B cell (primary cell): ENCODE measurements at places on chromosomes 4 and X. TPM values are rescaled to one million over a fixed set of nuclear protein-coding genes. Genes with fewer than 3 reads are reported as not detected.

VCX gene
- not detected in 2 replicates for polyA plus RNA-seq

GASK1B gene
- 0.10 and 0.27 TPM in 2 replicates for polyA plus RNA-seq

EGF gene
- not detected in 2 replicates for polyA plus RNA-seq

MAGIX gene
- 0.78 and 1.2 TPM in 2 replicates for polyA plus RNA-seq

SRPX2 gene
- polyA plus RNA-seq, result not detected in 2 replicates

DOK7 gene
- 14.2 and 24.8 TPM in 2 replicates for polyA plus RNA-seq

PRDM5 gene
- polyA plus RNA-seq, result 0.04 TPM in 1 of 2 replicates, not detected in the other

- no peaks in the 10 kb centered on the region for H3K4me1 ChIP-seq
- no peaks in the 10 kb centered on the region for H3K36me3 ChIP-seq
- DNase-seq, result no peak
- H3K4me3 ChIP-seq, result no peak overlapping the region
- no peaks in the 10 kb centered on the region for H3K27me3 ChIP-seq
- H3K27ac ChIP-seq, result no peak overlapping the region
Observed at GRCh38 chr4:6732441-6733357, 16.7 kb downstream of the BLOC1S4 start.

DNA sequence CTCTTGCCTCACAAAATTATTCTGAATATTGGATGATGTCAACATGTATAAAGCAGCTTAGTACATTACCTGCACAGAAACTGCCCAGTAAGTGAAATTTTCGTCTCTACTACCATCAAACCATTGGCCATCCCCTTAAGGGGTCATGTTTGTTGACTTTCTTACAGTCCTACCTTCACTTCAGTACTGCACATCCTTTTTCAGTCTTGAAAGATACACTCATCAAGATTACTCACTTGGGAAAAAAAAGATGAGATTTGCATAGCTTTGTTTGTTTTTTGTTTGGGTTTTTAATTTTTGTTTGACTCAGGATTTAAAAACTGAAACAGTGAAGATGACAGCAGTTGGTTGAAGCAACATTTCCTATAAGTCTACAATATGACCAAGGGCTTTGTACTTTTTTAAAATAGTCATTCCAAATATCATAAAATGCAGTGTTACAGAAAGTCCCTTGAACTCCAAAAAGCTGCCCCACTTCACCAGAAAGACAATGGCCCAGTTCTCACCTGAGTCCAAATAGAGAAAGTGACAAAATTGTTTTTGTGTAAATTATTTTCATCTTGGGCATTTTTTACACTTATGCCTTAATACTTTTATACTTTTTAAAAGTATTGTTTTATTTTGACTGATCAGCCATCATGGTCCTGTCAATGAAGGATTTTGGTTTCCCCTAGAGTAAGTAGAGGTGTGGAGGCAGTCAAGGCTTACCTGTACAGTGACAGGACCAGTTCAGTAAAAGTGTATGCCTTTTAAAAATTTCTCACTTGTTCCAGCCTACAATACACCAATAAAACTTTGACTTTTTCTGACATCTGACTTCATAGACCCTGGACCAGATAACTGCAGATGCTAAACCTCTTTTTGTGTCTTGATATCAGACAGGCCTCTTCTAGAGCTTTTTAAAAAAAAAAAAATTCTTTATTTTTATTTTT is 59.7 kb upstream of the EDA2R start:
- H3K27ac ChIP-seq, result no peak overlapping the region
- H3K4me1 ChIP-seq, result no peaks in the 10 kb centered on the region
- H3K36me3 ChIP-seq, result no peaks in the 10 kb centered on the region
- H3K4me3 ChIP-seq, result no peak overlapping the region

DNA sequence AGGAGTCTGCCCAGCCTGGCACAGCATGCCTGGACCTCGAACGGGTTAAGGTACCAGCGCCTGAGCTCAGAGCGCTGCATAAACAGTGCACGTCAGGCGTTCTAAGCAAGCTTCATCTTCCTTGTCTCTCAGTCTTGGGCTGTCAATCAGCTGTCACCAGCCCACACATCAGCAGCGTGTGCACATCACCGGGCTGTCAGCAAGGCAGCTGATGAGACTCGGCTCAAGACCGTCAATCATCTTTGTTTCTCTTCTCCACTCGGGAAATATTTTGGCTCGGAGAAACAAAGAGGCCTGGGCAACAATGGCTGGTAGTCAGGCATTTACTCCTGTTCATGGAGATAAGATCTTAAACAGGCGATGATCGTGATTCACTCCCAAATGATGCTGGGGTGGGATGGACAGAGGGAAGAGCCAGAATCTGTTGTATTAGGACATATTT is 141.3 kb downstream of the LDB2 start:
- no peaks in the 10 kb centered on the region for H3K4me1 ChIP-seq
- DNase-seq, result no peak
- H3K4me3 ChIP-seq, result no peak overlapping the region
- H3K27ac ChIP-seq, result no peak overlapping the region
- H3K36me3 ChIP-seq, result no peaks in the 10 kb centered on the region

DNA sequence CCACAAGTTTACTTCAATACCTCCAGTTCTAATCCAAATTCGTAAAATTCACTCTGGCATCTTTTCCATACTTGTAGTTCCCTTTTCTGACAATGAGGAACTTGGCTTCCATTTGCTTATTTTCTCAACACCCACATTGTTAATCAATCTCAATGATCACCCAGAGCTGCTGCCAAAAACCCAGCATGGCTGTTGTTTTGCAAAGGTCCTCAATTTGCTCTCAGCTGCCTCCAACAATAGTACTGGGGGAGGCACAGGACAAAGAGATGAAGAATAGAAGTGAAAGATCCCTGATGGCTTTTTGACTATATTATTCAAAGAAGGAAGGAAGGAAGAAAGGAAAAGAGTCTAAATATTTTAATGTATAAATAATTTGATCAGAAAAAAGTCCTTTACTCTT is 847.8 kb downstream of the RAPGEF2 start:
- no peak for DNase-seq
- H3K27me3 ChIP-seq, result no peaks in the 10 kb centered on the region
- H3K36me3 ChIP-seq, result no peaks in the 10 kb centered on the region

DNA sequence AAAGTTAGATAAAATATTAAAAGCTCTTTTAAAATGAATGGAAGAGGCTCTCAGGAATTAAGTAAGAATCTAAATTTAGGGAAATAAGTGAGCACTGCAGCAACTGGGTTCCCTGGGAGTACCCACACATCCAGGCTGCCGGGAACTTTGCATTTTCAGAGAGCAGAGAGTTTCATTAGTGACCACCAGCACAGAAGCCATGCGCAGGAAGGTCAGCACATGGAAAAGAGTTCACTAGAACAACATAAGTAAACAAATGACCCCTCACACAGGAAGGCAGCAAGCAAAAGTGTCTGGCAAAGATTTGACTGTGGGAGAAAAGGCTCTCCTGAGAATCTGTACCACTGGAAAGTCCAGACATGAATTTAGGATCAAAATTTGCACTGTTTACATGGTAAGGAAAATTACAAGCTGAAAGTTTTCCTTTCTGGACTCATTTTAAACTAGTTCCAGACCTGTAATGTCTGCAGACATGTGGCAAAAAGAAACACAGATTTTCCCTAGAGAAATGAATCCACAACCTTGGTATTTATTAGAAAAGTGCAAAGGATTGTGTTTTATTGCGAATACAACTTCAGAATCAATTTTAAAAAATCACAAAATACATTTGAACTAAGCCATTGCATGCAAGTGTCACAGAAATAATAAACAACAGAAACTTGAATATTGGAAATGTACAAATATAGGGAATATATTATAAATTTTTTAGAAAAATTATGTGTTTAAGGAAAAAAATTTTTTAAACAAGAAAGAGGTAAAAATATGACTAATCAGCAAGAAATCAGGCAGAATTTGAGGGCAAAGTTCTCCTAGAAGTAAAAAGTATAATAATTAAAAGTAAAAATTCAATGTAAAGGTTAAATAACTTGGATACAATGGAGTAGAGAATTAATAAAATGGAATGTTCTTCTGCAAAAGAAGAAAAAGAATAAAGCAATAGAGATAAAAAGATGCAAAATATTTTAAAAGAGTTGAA is 18.4 kb upstream of the MYOZ2 start:
- H3K27ac ChIP-seq, result no peak overlapping the region
- DNase-seq, result no peak
- H3K36me3 ChIP-seq, result no peaks in the 10 kb centered on the region
- no peaks in the 10 kb centered on the region for H3K27me3 ChIP-seq
- H3K4me1 ChIP-seq, result no peaks in the 10 kb centered on the region

DNA sequence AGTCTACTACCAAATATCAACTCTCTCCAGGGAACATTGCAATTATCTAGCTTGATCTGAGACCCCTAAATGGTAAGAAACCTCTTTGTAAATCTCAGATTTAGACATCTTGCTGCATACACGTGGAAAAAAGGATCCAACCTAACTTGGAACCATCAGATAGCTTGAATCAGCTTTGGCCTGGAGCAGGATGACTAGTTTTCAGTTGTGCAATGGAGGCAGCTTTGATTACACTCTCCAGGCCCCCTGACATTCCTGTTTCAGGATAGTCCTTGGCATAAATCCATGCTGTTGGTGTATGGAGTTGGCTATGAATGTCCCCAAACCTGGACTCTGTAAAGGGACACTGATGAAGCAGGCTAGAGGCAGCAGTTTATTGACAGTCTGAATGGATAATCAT is 1061.9 kb upstream of the TENM3 start:
- H3K4me3 ChIP-seq, result no peak overlapping the region
- H3K27me3 ChIP-seq, result no peaks in the 10 kb centered on the region
- H3K27ac ChIP-seq, result no peak overlapping the region
- no peaks in the 10 kb centered on the region for H3K36me3 ChIP-seq
- DNase-seq, result no peak
- H3K4me1 ChIP-seq, result no peaks in the 10 kb centered on the region

DNA sequence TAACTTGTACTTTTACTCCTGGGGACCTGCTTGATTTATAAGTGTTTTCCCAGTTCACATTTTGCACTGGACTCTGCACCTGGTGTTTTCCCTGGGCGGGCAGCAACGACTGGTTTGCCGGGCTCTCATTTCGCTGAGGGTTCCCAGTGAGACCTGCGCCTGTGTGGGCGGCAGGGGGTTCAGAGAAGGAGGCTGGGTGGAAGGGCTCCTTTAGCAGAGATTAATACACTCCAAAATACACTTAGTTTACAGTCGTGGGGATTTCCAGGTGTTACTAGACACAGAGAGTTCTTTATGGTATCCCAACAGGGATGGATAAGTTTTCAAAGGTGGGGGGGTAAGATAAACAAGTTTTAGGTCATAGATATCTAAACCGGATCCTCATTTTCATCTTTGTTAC is 53.0 kb upstream of the SHISA3 start:
- H3K36me3 ChIP-seq, result no peaks in the 10 kb centered on the region
- H3K4me1 ChIP-seq, result no peaks in the 10 kb centered on the region
- no peaks in the 10 kb centered on the region for H3K27me3 ChIP-seq
- no peak for DNase-seq
- H3K27ac ChIP-seq, result no peak overlapping the region

GRCh38 chr4:145171911-145172310 is 8.5 kb downstream of the OTUD4 start:
- no peaks in the 10 kb centered on the region for H3K27me3 ChIP-seq
- no peak for DNase-seq
- H3K4me1 ChIP-seq, result peaks cover under 1% of the 10 kb centered on the region
- H3K27ac ChIP-seq, result no peak overlapping the region
- peaks cover 44% of the 10 kb centered on the region for H3K36me3 ChIP-seq

GRCh38 chr4:101941816-101942358 is 151.4 kb downstream of the BANK1 start:
- no peak overlapping the region for H3K4me3 ChIP-seq
- H3K27ac ChIP-seq, result no peak overlapping the region
- peaks cover 8% of the 10 kb centered on the region for H3K4me1 ChIP-seq
- peaks cover 38% of the 10 kb centered on the region for H3K36me3 ChIP-seq
- no peak for DNase-seq

DNA sequence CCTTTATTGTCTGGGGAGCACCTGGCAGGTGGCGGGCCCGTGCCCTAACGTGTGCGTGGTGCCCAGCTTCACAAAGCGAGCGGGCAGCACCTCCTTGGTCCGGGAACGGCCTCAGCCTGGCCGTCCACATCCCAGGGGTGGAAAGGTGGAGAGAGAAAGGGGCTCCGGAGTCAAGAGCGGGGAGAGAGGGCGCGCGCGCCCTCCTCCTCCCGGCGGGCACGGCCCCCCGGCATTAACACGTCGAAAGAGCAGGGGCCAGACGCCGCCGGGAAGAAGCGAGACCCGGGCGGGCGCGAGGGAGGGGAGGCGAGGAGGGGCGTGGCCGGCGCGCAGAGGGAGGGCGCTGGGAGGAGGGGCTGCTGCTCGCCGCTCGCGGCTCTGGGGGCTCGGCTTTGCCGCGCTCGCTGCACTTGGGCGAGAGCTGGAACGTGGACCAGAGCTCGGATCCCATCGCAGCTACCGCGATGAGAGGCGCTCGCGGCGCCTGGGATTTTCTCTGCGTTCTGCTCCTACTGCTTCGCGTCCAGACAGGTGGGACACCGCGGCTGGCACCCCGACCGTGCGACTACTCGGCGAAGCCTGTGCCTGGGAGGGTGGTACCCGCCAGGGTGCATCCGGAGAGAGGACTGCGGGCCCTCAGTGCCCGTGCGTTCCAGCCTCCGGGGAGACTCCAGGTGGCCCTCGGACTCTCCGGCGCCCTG is at the start of gene KIT:
KIT (plus strand) TSS at position 407 of the 701 bp plus-strand sequence; CDS start at position 465, 58 bp downstream.
- peaks cover 52% of the 10 kb centered on the region for H3K27me3 ChIP-seq
- no peaks in the 10 kb centered on the region for H3K36me3 ChIP-seq
- DNase-seq, result peak; percentile 39
- peaks cover 31% of the 10 kb centered on the region for H3K4me1 ChIP-seq
- no peak within 1 kb of the TSS for H3K27ac ChIP-seq

DNA sequence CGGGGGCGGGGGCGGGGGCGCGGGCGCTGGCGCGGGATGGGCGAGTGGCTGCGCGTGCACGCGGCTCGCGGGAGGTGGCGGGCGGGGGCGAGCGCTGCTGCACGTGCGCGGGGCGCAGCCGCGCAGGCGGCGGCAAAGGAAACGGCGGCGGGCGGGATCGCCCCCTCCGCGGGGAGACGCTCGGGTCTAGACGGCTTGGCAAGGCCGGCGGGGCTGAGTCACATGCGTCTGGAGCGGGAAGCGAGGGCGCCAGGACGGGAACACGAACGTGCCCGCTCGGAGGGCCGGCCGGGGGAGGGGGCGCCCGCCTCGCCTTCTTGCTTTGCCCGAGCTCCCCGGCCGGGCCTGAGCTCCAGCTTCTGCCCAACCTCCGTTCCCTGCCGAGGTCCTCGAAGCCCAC is 4.3 kb upstream of the HAUS7 start:
- H3K36me3 ChIP-seq, result no peaks in the 10 kb centered on the region
- H3K4me1 ChIP-seq, result peaks cover 18% of the 10 kb centered on the region
- DNase-seq, result peak; percentile 54
- peak overlapping the region; percentile 43 for H3K4me3 ChIP-seq
- H3K27me3 ChIP-seq, result no peaks in the 10 kb centered on the region
- H3K27ac ChIP-seq, result no peak overlapping the region

- H3K27me3 ChIP-seq, result no peaks in the 10 kb centered on the region
- DNase-seq, result no peak
- no peak overlapping the region for H3K27ac ChIP-seq
- H3K4me1 ChIP-seq, result peaks cover 4% of the 10 kb centered on the region
- no peak overlapping the region for H3K4me3 ChIP-seq
- H3K36me3 ChIP-seq, result no peaks in the 10 kb centered on the region
Observed at GRCh38 chrX:129808158-129808828, 28.5 kb downstream of the SASH3 start.
